Astrocyte (in vitro differentiated cells and primary cell): ENCODE measurements at places on chromosomes 4 and X. TPM values are rescaled to one million over a fixed set of nuclear protein-coding genes. Genes with fewer than 3 reads are reported as not detected.

DNA sequence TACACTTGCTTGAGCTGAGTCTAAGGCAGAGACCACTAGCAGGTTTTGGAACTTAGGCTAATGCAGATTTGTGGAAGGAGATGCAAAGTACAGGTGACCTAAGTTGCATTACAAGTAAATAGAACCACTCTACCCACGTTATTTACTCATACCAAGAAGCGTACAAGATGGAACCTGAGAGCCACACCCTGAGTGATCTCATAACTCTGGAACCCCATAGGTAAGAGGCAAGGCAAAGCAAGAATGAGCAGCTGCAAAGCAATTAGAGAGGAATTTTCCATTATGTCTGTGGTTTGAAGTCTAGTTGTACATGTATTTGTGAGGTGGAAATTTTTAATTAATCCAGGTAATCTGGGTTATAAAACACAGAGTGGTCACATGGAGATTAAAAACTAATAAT is 55.4 kb downstream of the CC2D2A start:
- no peak for DNase-seq

- no peak for DNase-seq
Observed at GRCh38 chr4:9758641-9759317, 22.7 kb upstream of the DRD5 start.

- no peak for DNase-seq
Observed at GRCh38 chr4:120286813-120287212, 220.2 kb upstream of the MAD2L1 start.

DNA sequence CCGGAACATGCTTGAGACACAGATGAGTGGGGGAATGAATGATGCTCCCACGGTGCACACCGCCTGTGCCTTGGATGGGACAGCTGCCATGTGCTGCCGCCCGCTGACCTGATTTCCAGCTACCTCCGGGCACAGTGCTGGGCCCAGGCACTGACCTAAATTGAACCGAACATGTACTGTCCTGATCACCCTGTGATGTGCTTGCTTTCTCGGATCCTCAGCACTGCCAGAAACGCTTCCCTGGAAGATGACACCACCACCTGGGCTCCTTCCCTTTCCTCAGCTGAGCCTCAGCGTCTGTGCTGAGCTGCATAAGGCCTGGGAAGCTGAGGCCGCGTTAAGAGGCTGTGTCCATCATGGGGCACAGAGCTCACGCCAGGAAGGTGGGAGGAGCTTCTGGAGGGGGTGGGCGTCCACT is 39.3 kb upstream of the MXD4 start:
- no peak for DNase-seq

Gene MAD2L1
- total RNA-seq: 9.0 and 10.0 TPM in 2 replicates

GRCh38 chrX:10160211-10160610 is 3.4 kb downstream of the CLCN4 start:
- no peak for DNase-seq
